ENCODE measurements at places on chromosomes 16 and 17. TPM values are rescaled to one million over a fixed set of nuclear protein-coding genes. Genes with fewer than 3 reads are reported as not detected.

CMTR2 gene
- 18.3 TPM for polyA plus RNA-seq

GP1BA gene
- not detected for polyA plus RNA-seq

ITGB4 gene
- 12.5 TPM for polyA plus RNA-seq

SHCBP1 gene
- 1.5 TPM for polyA plus RNA-seq

KRTAP3-3 gene
- not detected for polyA plus RNA-seq

PERCC1 gene
- not detected for polyA plus RNA-seq

SMARCE1 gene
- polyA plus RNA-seq = 93.4 TPM

CCR7 gene
- 0.11 TPM for polyA plus RNA-seq

- no peaks in the 10 kb centered on the region for H3K36me3 ChIP-seq
- peaks cover 9% of the 10 kb centered on the region for H3K4me1 ChIP-seq
- DNase-seq = peak; percentile 72
- H3K4me3 ChIP-seq = no peak overlapping the region
- H3K27ac ChIP-seq = no peak overlapping the region
Observed at GRCh38 chr16:3959148-3959547, 78.6 kb upstream of the CREBBP start.

DNA sequence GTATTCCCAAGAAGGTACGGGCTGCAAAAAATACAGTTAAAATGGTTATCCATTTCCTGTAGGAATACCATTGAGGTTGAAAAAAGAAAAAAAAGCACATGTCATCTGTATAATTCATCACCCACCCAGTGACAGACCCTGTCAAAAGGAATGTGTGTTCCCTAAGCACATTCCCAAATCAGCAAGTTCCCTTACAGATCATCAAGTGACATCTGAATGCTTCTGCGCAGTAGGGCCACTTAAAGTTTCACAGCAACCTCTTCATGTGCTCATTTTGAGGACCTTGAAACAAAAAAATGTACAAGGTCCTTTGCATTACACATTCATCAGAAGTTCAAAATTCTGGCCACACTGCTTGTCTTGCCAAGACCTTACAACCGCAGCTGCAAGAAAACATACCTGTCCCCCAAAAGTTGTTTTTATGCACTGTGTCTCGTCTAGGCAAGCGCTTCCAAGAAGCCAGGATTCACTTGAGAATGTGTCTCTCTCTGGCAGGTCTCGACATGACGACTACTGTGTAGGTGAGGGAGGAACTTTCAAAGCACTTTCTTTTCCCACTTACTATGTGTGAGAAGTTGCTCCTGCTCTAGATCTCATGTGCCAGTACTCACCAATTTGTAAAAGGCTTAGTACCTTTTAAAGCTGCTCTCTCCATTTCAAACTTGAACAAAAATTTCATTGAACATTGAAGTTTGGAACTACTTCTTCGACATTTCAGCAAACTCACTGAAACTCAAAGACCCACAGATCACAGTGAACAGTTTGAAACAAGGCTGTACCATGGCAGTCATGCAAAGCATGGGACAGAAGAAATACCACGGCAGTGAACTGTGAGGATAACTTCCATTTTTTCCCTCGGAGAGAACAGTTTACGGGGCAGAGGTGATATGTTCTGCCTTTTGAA, 4.3 kb upstream of the POLG2 start:
- no peak overlapping the region for H3K27ac ChIP-seq
- H3K36me3 ChIP-seq = peaks cover 72% of the 10 kb centered on the region
- H3K4me1 ChIP-seq = peaks cover 76% of the 10 kb centered on the region
- no peak for DNase-seq
- no peak overlapping the region for H3K4me3 ChIP-seq
- H3K27me3 ChIP-seq = no peaks in the 10 kb centered on the region

GRCh38 chr17:56475116-56475515, 118.4 kb upstream of the NOG start:
- no peak for DNase-seq
- H3K27me3 ChIP-seq = no peaks in the 10 kb centered on the region
- no peaks in the 10 kb centered on the region for H3K36me3 ChIP-seq
- no peak overlapping the region for H3K4me3 ChIP-seq

- H3K27me3 ChIP-seq = peaks cover 39% of the 10 kb centered on the region
- DNase-seq = no peak
- no peak overlapping the region for H3K4me3 ChIP-seq
- H3K4me1 ChIP-seq = no peaks in the 10 kb centered on the region
- no peak overlapping the region for H3K27ac ChIP-seq
Observed at GRCh38 chr16:86806838-86807351, 228.5 kb downstream of the FOXL1 start.

GRCh38 chr17:80365983-80366382, 49.0 kb upstream of the ENDOV start:
- no peak overlapping the region for H3K27ac ChIP-seq
- no peak overlapping the region for H3K4me3 ChIP-seq
- DNase-seq = no peak
- no peaks in the 10 kb centered on the region for H3K36me3 ChIP-seq
- H3K4me1 ChIP-seq = no peaks in the 10 kb centered on the region

DNA sequence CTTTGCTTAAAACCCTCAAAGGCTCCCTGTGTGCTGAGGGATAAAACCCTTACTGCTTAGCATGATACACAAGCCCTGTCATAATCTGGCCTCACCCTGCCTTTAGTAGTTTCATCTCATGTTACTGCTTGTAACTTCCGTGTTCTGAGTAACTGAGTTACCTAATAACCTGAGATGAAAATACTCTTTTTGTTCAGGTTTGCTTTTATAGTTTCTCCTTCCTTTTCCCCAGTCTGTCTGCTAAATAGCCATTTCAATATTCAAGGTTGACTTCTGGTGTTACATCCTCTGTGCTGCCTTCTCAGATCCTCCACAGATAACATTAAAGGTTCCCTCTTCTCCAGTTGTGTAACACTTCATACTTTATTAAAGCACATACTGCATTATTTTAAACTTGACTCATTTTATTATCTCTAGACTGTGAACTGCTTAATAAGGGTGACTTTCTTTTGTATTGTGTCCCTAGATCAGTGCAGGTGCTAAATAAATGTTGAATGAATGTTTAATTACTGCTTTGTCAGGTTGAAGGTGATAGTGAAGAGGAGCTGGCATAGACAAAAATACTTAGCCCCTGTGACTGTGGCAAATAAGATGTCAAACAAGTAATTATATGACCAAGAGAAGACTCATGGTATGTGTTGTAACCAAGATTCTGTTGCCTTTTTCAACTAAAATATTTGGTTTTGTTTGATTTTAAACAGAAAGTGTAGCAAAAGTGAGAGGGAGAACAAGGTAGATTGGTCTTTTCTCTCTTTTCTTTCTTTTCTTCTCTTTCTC, 47.8 kb downstream of the NFAT5 start:
- no peaks in the 10 kb centered on the region for H3K36me3 ChIP-seq
- peaks cover 8% of the 10 kb centered on the region for H3K4me1 ChIP-seq
- no peak overlapping the region for H3K4me3 ChIP-seq
- H3K27me3 ChIP-seq = no peaks in the 10 kb centered on the region

DNA sequence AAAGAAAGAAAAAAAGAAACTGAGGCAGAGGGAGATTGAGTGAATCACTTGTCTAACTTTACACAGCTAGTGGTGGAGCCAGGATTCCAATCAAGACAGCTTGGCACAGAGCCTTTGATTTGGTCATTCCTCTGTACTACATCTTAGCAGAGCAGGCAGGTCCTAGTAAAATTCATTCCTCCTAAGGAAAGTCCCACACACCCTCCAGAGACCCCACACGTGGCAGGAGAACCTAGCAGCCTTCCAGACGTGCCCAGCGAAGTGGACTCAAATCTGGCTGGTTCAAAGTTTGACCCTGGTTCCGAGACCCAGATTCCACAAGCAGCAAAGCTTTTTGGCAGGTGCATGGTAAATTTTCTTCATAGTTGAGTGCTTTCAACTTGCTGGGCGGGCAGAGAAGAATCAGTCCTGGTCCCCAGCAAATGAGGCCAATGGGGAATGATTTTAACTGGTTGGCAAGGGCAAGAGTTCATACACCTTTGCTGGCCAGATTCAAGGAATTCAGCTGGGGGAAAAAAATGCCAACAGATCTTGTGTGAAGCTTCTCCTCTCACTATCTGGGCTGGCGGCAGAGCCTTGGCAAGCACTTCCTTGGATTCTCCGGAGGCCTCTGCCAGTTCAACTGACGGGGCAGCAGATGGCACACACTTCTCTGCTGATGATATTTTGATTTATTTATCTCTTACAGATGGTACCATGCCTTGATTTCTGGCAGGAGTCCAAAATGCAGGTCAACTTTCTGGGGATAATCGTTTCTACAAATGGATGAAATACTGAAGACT, 82.4 kb downstream of the GSG1L start:
- no peaks in the 10 kb centered on the region for H3K4me1 ChIP-seq
- no peak overlapping the region for H3K27ac ChIP-seq
- H3K36me3 ChIP-seq = no peaks in the 10 kb centered on the region
- DNase-seq = no peak
- no peak overlapping the region for H3K4me3 ChIP-seq

DNA sequence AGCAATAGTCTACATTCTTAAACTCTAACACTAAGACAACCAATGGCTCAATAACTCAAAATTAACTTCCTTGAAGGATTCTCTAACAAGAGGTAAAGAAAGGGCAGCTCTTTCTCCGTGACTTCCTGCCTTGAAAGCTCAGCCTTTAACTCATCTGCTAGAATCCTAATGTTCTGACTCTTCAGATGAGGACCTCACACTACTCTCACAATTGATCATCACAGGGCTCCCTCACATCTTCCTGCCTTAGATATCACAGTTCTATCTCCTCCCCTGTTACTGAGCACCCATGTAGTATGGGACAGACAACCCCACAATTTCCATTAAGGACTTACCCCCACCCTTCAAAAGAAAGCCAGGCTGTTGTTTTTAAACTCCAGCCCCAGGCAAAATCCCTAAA, 33.5 kb downstream of the SMURF2 start:
- H3K4me1 ChIP-seq = peaks cover 47% of the 10 kb centered on the region
- no peaks in the 10 kb centered on the region for H3K27me3 ChIP-seq
- DNase-seq = no peak
- H3K27ac ChIP-seq = no peak overlapping the region

- H3K36me3 ChIP-seq = no peaks in the 10 kb centered on the region
- no peak overlapping the region for H3K27ac ChIP-seq
- no peak for DNase-seq
Observed at GRCh38 chr16:2333231-2333630, 7.3 kb downstream of the ABCA3 start.

DNA sequence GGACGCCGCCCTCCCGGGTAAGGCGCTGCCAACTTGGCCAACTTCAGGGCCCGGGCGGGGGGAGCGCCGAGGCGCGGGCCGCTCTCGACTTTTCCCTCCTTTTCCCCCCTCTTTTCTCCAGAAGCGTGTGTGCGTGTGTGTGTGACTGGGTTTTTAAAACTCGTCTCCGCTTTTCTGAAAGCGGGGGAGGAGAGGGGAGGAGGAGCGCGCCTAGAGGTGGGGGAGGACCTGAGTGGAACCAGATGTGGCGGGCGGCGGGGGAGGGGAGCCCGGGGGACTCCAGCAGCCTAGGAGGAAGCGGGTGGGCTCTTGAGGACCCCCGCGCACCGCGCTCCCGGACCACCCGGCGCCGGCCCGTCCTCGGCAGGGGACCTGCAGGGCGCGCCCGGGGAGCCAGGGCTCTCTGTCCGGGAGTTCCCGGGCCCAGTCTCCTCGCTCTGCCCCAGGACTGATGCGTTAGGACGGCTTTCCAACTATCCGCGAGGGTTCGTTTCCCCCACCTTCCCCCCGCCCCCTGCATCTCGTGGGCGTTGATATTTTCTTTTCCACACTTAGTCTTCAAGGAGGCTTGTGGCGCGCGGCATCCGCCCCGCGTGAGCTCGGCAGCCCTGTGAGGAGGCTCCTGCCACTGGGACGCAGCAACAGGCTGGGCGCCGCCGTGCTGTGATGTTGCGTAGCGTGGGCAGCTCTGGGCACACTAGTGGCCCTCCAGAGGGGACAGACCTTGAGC, 599 bp downstream of the MRC2 start:
- H3K36me3 ChIP-seq = no peaks in the 10 kb centered on the region
- DNase-seq = no peak
- no peaks in the 10 kb centered on the region for H3K27me3 ChIP-seq
- H3K4me3 ChIP-seq = no peak overlapping the region
- peaks cover 21% of the 10 kb centered on the region for H3K4me1 ChIP-seq
